ENCODE measurements at places on chromosomes 7 and 10.

- DNase-seq: no peak
Observed at GRCh38 chr7:107711301-107711700, 32.6 kb upstream of the CBLL1 start.

- DNase-seq: no peak
Observed at GRCh38 chr10:51215951-51216834, 141.9 kb downstream of the PRKG1 start.

DNA sequence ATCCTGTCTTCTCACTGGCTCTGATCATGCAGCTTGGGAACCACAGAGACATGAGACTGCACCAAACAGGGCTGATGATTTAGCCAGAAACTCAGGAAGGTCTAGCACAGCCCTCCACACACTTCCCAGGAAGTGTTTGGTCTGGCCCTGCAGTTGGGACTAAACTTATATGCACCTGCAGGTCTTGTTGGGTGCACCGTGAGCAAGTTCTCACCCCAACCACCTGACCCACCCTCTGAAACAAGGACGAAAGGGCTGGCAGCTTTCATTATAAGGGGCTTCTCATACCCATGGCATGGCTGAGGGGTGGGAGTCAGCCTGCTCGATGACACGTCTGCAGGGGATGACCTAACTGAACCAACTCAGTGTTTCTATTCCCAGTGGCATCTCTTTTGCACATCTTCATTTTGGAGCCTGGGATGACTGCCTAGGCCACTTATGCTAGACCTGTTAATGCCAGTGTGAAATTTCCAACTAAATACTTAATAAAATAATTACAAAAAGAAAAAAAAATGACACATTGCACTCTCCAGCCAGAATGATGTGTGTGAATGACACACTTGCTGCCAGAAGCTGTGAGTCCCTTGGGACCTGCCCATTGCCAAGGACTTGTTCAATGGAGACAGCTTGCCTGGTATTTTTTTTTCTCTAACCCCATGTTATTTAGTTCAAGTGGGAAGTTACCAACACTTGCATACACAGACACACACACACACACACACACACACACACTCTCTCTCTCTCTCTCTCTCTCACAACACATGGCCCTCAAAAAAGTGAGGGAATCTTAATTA lies 102.6 kb downstream of the NEURL1 start:
- DNase-seq: no peak

DNA sequence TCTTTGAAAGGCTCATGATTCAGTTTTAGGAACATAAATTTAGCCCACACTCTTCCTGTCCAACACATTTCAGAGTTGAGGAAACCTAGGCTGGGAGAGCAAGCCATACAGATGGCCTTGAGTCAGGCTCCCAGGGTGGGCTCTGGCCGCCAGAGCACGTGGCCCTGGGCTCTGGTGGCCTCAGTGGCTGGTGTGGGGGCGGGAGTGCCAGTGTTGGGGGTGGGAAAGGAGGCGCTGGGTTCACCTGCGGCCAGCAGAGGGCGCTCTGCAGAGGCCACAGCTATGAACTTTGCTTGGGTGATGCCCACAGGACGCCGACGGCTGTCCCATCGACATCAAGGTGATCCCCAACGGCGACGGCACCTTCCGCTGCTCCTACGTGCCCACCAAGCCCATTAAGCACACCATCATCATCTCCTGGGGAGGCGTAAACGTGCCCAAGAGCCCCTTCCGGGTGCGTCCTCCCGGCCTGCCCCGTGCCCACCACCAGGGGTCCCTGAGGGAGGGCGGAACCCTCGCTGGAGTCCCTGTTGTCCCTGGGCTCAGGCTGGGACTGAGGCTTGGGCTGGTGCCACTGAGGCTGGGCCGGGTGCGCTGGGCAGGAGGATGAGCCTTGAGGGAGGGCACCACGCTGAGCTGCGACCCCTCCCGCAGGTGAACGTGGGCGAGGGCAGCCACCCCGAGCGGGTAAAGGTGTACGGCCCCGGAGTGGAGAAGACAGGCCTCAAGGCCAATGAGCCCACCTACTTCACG lies 11.9 kb downstream of the FLNC start:
- DNase-seq: peak; percentile 72

DNA sequence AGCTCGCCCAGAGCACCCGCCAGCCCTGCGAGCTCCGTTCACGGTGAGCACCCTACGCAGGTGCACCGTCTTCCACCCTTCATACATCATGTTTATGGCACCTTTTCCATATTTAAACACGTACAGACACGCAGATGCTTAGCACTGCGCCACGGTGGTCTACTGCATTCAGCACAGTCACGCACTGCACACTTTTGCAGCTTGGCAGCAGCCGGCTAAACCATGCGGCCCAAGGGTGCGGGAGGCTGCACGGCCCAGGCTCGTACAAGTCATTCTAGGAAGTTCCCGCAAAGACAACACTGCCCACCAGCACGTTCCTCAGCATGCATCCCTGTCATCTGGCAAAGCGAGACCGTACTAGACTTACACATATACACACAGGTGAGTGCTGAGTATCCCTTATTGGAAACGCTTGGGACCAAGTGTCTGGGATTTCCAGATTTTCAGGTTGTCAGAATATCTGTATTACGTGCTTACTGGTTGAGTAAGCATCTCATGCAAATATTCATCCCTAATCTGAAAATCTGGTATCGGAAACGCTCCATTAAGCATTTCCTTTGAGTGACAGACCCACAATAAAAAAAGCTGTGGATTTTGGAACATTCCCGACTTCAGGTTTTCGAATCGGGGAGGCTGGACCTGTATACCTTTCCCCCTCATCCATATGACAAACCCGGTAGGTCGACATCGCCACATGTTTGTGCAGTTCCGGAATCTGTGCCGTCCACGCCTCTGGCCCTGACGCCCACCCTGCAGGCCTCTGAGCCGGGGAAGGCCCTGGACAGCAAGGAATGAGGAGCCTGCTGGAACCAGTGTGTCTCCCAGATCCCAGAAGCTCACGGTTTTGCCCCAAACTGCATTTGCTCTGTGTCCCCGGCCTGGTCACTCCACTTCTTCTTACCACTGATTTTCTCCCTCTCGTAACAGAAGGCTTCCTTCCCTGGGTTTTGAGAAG lies 222.2 kb downstream of the ELFN1 start:
- DNase-seq: no peak

DNA sequence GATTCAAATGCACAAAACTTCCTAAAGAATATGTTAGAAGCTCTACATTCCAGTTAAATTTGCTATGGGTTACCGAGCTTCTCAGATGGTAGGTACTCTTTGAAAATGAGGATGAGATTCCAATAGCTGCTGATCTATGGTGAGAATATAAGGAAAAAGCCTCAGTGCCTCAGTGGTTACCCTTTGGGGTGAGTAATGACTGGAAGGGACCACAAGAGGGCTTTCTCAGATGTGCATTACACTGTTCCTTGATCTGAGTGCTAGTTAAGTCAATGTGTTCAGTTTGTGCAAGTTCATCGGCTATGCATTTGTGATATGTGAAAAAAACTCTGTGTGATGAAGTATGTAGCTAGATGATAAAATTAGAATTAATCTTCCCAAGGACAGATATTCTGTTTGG lies 3.5 kb downstream of the NRCAM start:
- no peak for DNase-seq

DNA sequence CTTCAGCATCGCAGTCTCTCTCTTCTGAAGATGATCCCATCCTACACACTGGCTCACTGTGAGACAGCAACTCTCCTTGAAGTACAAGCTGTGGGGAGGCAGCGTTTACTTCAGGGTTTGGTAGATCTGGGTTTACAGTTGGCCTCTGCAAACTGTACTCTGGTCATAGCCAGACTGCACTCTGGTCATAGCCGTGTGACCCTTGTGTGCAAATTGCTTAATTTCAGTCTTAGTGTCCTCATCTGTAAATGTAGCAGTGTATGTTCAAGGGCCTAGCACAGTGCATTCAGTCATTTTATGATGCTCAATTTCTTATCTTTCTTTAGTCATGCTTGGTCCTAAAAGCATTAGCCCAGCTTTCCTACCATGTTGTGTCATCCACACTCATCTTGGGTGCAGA lies 188.2 kb downstream of the LRMDA start:
- no peak for DNase-seq

- DNase-seq: no peak
Observed at GRCh38 chr7:140638173-140638791, 2.3 kb downstream of the DENND2A start.

- DNase-seq: peak; percentile 54
Observed at GRCh38 chr7:123823898-123824753, 20.8 kb upstream of the HYAL4 start.

DNA sequence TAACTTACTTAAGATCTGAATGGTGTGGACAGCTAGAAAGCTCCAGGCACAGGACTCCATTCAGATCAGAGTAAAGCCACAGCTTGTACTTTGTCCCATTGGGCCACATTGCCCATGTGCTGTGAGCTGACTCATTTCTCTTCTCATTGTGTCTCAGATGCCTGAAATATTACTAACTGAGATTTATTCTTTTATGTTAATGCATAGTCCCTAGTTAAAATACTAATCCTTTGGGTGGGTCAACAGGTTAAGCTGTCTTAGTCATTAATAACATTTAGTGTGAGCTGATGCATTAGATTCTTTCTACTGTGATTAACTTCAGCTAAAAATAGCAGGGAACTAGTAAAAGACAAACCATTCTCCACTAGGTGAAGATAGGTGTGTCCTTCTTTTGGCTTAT lies 104.7 kb upstream of the ARMC3 start:
- DNase-seq: no peak

DNA sequence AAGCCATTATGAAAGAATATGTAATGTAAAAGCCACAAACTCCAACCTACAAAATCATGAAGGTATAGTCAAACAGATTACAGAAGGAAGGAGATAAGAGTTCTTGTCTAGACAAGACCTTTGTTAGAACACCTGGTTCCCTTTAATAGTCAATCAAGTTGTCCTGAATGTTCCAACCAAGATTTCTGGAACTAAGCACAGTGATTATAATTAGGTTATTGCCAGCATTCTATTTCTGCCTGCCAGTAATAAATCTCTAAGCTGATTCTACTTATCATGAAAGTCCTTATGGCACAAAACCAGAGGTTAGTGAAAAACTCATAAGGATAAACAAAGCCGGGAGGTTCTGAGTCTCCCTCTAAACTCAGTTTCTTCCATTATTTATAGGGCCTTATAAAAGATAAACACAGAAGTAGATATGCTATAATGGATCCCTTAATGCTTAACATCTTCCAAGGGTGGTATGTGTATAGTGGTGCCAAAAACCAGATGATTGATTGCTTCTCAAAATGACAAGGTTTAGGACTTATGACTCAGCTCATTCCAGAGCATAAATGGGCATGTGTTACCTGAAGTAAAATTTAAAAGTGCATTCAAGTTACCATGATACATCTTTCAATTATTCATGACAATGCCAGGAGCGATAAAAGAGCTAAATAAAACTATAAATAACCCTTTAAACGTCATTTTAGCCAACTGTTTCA lies 237.2 kb downstream of the CSTF2T start:
- DNase-seq: no peak

GRCh38 chr10:11131112-11131639 lies 113.5 kb downstream of the CELF2 start:
- no peak for DNase-seq

- DNase-seq: no peak
Observed at GRCh38 chr7:15481132-15481531, 80.7 kb downstream of the AGMO start.

DNA sequence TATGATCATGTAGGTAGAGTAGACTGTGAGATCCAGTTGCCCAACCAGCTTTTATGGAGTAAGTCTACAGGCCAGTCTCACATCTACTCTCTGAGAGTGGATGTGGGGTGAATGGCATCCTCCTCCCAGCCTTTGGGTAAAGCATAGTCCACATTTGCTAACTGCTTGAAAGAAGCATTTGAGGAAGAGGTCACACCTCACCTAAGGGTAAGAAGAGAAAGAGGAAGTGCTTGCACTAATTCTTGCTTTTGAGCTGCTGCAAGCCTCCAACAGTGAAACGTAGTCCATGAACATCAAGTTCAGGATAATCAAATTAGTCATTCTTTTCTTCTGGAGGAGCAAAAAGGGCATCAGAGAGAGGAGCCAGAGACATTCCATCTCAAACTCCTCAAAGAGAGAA lies 93.9 kb upstream of the AGR3 start:
- no peak for DNase-seq

- DNase-seq: no peak
Observed at GRCh38 chr10:74658511-74658910, 167.9 kb upstream of the KAT6B start.

DNA sequence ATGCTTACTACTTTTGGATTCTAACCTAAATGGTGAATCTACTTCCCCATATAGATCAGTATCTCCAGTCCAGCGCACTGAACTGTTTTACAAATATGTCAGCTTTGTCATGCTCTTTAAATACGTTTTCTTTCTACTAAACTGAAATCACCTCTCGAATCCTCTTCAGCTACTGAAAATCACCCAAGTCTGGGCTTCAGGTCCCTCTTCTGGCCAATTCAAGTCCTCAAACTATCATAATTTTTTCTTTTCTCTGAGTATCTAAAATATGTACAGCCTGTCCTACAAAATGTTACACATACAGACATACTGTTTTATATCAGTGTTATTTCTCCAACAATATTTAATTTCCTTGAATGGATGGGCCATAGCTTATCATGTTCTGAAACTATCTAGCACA lies 84.2 kb downstream of the CACNA2D1 start:
- DNase-seq: no peak

DNA sequence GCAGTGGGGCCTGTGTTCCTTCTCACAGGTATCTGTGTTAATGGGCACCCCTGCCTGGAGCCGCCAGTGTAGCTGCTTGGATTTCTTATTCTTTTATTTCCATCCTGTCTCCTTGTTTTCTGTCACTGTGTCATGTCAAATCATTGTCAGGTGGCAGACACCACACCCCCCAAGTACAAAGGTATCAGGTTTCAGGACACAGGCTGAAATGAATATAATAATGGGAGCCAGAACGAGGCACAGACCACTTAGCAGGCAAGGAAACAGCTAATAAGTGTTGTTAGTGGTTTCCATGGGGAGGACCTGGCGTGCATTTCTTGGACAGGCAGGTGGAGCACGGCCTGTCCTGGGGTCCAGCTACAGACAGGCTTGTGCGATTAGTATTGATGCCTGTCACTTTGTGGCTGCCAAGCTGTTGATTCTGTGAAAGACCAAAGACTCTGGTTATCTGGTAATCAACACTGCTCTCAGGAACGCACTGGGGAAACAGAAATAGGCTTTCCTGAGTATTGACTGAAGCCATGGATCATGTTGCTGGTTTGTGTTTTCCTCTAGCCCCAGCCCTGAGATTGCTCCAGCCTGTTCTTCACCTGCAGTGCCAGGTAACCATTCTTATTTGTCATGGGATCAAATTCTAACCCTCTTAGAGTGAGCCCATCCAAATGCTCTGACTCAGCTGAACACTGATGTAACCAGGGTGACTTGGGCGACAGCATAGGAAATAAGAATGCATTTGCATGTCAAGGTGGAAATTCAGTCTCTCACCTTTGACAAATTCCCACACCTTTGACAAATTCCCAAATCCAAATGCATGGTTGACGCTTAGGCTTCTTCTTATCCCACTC lies 1002.0 kb downstream of the LRMDA start:
- no peak for DNase-seq
